ENCODE measurements at places on chromosomes 2 and 18. TPM values are rescaled to one million over a fixed set of nuclear protein-coding genes. Genes with fewer than 3 reads are reported as not detected.

METTL4 gene
- 3.3 TPM for total RNA-seq

CFAP210 gene
- not detected for total RNA-seq

ASXL2 gene
- total RNA-seq = 9.1 TPM

- H3K27ac ChIP-seq = no peak overlapping the region
- no peak for DNase-seq
- H3K4me1 ChIP-seq = no peaks in the 10 kb centered on the region
- H3K27me3 ChIP-seq = no peaks in the 10 kb centered on the region
- no peaks in the 10 kb centered on the region for H3K36me3 ChIP-seq
These were observed 83.5 kb downstream of the HRH4 start for GRCh38 chr18:24543795-24544498.

DNA sequence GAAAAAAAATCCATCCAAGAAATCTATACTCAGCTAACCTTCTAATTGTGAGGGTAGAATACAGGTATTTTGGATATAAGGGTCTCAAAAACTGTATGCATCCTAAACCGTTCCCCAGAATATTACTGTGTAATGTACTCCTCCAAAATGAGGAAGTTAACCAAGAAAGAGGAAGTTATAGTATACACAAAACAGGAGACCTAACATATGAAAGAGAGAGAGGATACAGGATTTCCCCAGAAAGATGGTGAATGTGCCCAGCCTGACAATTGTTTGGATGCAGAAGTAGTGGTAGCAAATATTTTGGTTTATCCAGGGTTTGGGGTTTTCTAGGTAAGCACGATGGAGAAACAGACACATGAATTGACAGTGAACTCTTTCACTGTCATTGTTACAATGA is 50.6 kb downstream of the GALNT3 start:
- H3K4me1 ChIP-seq = no peaks in the 10 kb centered on the region
- H3K4me3 ChIP-seq = no peak overlapping the region
- no peak for DNase-seq
- H3K27me3 ChIP-seq = no peaks in the 10 kb centered on the region
- H3K27ac ChIP-seq = no peak overlapping the region
- H3K36me3 ChIP-seq = no peaks in the 10 kb centered on the region

DNA sequence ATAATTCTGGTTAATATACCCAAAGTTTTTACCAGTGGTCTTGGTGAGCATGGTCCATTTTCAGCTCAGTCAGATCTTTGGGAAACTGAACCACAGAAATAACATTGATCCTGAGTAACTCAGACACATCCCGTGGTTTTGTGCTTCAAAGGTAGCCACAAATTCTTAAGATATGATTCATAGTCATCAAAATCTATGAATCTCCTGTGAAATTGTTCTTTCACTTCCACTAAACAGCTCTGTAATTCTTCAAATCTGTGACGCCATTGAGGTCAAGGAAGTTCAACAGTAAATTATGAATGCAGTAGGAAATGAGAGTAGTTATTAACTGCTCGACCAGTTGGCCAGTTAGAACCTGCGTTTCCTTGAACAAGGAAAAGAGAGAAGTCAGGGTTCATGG is 147.3 kb downstream of the IRS1 start:
- no peak overlapping the region for H3K27ac ChIP-seq
- no peak overlapping the region for H3K4me3 ChIP-seq

GRCh38 chr2:118882693-118883336 is 35.4 kb upstream of the EN1 start:
- no peak overlapping the region for H3K27ac ChIP-seq
- H3K4me3 ChIP-seq = peak overlapping the region; percentile 19
- H3K27me3 ChIP-seq = no peaks in the 10 kb centered on the region
- no peaks in the 10 kb centered on the region for H3K36me3 ChIP-seq

DNA sequence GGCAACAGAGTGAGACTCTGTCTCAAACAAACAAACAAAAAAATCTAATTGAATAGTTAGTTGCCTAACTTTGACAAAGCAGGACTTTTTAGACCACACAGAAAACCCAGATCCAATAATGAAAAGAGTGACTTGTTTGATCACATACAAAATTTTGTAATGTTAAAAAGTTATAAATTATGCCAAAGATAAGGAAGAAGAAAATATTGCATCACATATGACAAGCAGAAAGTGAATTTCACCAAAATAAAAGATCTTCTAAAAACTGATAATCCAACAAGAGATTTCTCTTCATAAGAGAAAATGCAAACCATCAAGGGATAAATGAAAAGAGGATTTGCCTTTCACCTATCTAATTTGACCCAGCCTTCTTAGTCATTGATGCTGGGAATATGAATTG is 2.8 kb upstream of the RMP24 start:
- no peaks in the 10 kb centered on the region for H3K4me1 ChIP-seq
- H3K4me3 ChIP-seq = no peak overlapping the region
- no peak overlapping the region for H3K27ac ChIP-seq

DNA sequence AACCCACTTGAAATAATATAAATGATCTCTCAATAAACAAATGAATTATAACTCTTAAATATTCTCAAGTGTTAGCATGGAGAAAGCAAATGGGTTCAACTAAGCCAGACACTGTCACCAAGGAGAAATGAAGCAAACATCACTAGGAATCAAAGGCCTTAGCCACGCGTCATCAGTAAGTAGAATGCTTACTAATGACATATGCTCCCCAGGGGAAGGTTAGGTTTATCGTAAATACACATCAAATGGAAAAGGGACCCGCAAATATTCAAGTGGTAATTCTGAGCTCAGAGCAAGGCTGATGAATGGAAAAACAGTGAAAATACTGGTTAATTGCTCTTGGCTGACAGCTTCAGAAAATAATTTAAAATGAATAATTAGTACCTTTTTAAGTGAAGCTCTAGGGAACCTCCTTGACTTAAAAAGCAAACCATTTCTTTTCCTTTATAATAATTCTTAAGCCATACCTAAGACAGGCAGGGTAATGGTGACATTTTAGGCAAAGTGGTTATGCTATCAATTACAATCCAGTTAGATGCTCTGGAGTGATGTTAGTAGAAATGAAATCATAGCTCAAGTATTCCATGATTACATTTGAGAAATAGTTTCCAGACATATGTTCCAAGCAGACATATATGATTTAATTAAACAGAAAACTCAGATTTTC is 101.5 kb downstream of the ALPK2 start:
- no peaks in the 10 kb centered on the region for H3K27me3 ChIP-seq
- no peak overlapping the region for H3K27ac ChIP-seq
- peaks cover 19% of the 10 kb centered on the region for H3K4me1 ChIP-seq
- no peak overlapping the region for H3K4me3 ChIP-seq
- no peak for DNase-seq

- no peaks in the 10 kb centered on the region for H3K4me1 ChIP-seq
- no peak overlapping the region for H3K27ac ChIP-seq
- H3K4me3 ChIP-seq = no peak overlapping the region
- H3K36me3 ChIP-seq = no peaks in the 10 kb centered on the region
- DNase-seq = no peak
These were observed 228.6 kb upstream of the CHST9 start for GRCh38 chr18:27413495-27414401.

DNA sequence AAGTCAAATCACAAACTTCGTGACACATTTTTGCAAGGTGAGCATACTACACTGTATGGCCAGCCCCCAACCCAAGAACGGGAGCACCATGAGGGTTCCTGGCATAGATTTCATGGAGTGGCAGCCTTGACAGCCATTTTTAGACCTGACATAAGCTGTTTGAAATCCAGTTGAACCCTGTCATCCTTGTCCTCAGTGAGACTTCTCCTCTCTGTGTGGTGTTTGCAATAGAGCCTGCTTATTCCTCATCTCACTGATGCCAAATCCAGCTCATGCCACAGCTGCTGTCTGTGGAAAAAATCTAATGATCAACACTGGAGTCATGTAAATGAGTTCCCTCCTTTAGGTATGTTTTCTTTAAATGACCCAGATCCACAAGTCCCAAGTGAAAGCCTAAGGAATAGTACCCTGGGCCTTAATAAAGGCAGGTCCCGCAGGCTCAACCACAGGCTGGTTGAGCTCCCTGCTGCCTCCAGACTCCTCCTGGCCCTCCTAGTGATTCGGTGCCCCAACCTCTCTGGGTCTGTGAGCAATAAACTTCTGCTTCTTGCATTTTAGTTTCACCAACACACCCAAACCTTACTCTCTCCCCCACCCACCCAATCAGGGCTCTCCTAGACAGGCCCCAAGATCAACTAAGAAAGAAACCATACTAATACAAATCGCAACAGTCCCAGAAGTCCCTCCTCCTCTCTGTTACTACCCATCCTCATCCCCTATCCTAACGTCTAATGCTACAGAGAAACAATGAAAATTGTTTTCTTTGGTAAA is 8.4 kb upstream of the CREG2 start:
- no peak for DNase-seq
- H3K36me3 ChIP-seq = no peaks in the 10 kb centered on the region
- no peaks in the 10 kb centered on the region for H3K27me3 ChIP-seq
- H3K4me3 ChIP-seq = no peak overlapping the region

GRCh38 chr18:69789794-69790193 is 157.9 kb downstream of the CD226 start:
- H3K27ac ChIP-seq = no peak overlapping the region
- H3K4me1 ChIP-seq = no peaks in the 10 kb centered on the region
- no peaks in the 10 kb centered on the region for H3K27me3 ChIP-seq
- H3K4me3 ChIP-seq = no peak overlapping the region

- H3K27ac ChIP-seq = no peak overlapping the region
- H3K27me3 ChIP-seq = no peaks in the 10 kb centered on the region
- H3K4me3 ChIP-seq = no peak overlapping the region
These were observed 27.9 kb downstream of the MGAT4A start for GRCh38 chr2:98702858-98703620.

GRCh38 chr18:4433717-4434116 is 21.4 kb downstream of the DLGAP1 start:
- no peak for DNase-seq
- H3K4me1 ChIP-seq = no peaks in the 10 kb centered on the region
- no peaks in the 10 kb centered on the region for H3K36me3 ChIP-seq
- H3K27ac ChIP-seq = no peak overlapping the region
- H3K4me3 ChIP-seq = no peak overlapping the region

DNA sequence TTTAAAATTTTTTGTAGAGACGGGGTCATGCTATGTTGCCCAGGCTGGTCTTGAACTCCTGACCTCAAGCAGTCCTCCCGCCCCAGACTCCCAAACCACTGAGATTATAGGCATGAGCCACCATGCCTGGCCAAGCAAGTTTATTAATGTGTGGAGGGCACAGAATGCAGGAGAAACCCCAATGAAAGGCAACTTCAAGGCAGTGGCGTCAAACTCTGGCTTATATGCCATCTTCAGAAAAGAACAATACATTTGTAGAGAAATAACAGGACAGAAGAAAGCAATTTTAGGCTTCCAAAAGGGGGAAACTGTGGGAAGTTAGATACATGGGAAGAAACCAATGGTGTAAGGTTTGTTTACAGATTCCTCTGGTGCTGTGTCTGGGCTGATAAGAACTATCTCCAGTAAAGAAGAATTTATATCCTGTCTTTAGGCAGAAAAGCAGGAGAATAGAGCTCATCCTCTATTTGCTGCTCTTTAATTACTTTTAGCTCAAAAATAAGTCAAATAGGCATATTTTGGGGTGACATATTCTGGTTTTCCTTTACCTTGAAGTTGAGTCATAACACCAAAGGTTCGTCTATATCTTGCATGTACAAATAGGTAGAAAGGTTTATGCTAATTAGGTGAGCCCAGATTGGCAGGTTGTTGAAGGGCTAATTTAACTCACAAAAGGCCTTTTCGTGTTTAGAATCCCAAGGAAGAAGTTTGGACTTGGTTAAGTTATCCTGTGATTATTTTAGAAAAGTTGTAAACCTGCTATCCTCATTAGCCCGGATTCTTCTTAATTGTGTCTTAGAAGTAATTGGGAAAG is 26.0 kb upstream of the TMEM214 start:
- no peaks in the 10 kb centered on the region for H3K27me3 ChIP-seq
- H3K4me3 ChIP-seq = no peak overlapping the region
- H3K4me1 ChIP-seq = peaks cover 9% of the 10 kb centered on the region
- no peak for DNase-seq
- no peak overlapping the region for H3K27ac ChIP-seq

GRCh38 chr2:217113491-217113890 is 253.6 kb upstream of the TNP1 start:
- DNase-seq = no peak
- H3K36me3 ChIP-seq = no peaks in the 10 kb centered on the region
- H3K27me3 ChIP-seq = no peaks in the 10 kb centered on the region
- no peak overlapping the region for H3K4me3 ChIP-seq
- H3K4me1 ChIP-seq = no peaks in the 10 kb centered on the region
- H3K27ac ChIP-seq = no peak overlapping the region

GRCh38 chr2:8230466-8230865 is 451.4 kb upstream of the ID2 start:
- H3K27ac ChIP-seq = no peak overlapping the region
- DNase-seq = no peak
- no peak overlapping the region for H3K4me3 ChIP-seq
- H3K27me3 ChIP-seq = no peaks in the 10 kb centered on the region
- H3K4me1 ChIP-seq = no peaks in the 10 kb centered on the region
- no peaks in the 10 kb centered on the region for H3K36me3 ChIP-seq

DNA sequence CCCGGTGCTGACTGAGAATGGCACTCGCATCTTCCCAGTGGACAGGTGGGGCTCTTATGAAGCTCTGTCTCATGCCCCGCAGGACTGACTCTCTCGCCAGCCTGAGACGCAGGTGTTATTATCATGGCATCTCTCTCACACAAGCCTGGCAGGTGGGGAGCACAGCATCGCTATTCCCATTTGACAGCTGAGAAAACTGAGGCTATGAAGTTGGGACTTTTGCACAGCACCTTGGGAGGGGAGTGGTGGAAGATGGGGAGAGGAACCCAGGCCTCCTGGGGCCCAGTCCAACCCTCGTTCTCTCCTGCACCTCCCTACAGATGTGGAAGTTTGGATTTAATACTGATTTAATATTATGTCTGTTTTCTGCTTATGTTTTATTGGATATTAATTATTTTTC is 9.0 kb upstream of the NTSR2 start:
- H3K27me3 ChIP-seq = no peaks in the 10 kb centered on the region
- no peaks in the 10 kb centered on the region for H3K4me1 ChIP-seq
- no peak overlapping the region for H3K27ac ChIP-seq
- DNase-seq = no peak
- H3K4me3 ChIP-seq = no peak overlapping the region

DNA sequence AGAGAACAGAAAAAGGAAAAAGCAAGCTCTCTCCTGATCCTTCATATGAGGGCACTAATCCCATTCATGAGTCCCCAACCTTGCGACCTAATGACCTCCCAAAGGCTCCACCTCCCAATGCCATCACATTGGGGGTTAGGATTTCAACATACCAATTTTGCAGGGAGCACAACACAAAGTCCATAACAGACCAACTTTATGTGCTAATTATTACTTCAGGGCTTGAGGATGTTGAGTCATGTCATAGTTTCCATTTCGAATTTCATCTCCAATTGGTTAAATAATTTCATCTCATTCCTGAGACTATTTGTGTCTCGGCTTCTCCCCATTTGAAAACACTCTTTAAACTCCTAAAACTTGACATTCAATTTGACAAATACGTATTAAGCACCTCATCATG is 69.9 kb upstream of the KLF7 start:
- no peak for DNase-seq
- no peaks in the 10 kb centered on the region for H3K36me3 ChIP-seq
- H3K4me3 ChIP-seq = no peak overlapping the region
- H3K4me1 ChIP-seq = no peaks in the 10 kb centered on the region
- H3K27me3 ChIP-seq = no peaks in the 10 kb centered on the region
- H3K27ac ChIP-seq = no peak overlapping the region

Measured in right lobe of liver (tissue), 6 donors.